SK-N-SH (cell line): ENCODE measurements at places on chromosomes 16 and 17. TPM values are rescaled to one million over a fixed set of nuclear protein-coding genes. Genes with fewer than 3 reads are reported as not detected.

ARHGAP44 gene
- polyA plus RNA-seq: 0.11 and 0.28 TPM in 2 replicates

CAPNS2 gene
- 0.13 and 0.24 TPM in 2 replicates for polyA plus RNA-seq

HSPB9 gene
- 0.03 and 0.05 TPM in 2 replicates for polyA plus RNA-seq

ABAT gene
- polyA plus RNA-seq: 4.7 and 7.3 TPM in 2 replicates

KRTAP9-2 gene
- not detected in 2 replicates for polyA plus RNA-seq

FOXC2 gene
- 0.37 and 1.3 TPM in 2 replicates for polyA plus RNA-seq

DNA sequence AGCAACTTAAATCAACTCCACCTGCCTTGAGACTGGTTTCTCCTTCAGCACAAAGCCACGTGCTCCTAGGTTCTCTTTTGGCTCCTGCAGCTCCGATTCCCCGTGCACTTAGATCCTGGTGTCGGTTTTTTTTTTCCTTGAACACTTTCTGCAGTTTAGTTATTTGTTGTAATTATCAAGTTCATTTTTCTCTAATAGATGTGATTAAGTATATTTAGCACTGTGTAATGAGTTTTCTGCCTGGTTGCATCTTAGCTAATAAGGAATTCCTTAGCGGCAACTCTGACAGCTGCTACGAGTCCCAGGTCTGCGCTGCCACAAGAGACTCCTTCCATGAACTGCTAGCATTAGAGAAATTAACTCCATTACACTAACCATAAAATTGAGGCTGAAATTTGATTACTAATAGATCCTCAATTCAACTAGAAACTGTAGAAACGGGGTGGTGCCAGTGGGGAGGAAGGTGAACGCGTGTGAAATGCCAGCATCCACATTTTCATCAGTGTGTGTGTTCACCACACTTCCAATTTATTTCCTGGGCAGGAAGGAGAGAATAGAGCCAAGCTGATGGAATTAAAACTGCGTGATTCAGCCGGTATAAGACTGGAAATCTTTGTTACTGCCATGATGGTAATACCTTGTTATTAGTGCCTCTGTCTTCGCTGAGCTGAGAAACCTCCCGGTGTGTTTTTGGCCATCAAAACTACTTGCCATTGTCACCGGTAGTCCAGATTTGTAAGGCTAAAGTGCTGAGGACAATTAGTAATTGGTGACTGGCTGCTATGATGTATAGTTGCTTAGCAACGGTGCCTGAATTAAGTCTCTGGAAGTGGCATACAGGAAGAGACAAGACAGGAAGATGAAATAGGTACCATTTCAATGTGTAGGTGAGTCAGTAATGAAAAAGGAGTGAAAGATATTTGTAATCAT lies 232.4 kb downstream of the IRX3 start:
- DNase-seq: no peak
- no peak overlapping the region for H3K4me3 ChIP-seq

DNA sequence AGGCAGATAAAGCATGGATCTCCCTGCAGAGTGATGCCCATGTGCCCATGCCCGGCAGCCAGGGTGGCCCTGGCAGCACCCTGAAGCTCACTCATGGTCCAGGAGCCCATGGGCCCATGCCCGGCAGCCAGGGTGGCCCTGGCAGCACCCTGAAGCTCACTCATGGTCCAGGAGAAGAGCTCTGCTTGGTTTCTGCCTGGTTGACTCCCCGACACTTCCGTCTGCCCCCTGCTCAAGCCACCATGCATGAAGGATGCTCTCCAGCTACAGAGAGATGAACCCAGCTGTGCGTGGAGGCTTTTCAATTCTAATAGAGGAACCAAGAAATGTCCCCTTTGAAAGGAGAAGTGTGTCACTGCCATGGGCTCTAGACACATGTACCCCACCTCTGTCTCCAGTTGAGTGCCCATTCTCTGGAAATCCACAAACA lies 8.7 kb downstream of the CCL17 start:
- DNase-seq: no peak
- no peak overlapping the region for H3K27ac ChIP-seq
- peaks cover 37% of the 10 kb centered on the region; the same call in 1 of the 2 replicates for H3K4me1 ChIP-seq
- no peaks in the 10 kb centered on the region for H3K36me3 ChIP-seq
- H3K27me3 ChIP-seq: no peaks in the 10 kb centered on the region
- H3K4me3 ChIP-seq: no peak overlapping the region

GRCh38 chr16:57711-58110 lies 4.1 kb downstream of the SNRNP25 start:
- H3K27me3 ChIP-seq: no peaks in the 10 kb centered on the region
- DNase-seq: no peak
- H3K27ac ChIP-seq: no peak overlapping the region
- no peak overlapping the region for H3K4me3 ChIP-seq

DNA sequence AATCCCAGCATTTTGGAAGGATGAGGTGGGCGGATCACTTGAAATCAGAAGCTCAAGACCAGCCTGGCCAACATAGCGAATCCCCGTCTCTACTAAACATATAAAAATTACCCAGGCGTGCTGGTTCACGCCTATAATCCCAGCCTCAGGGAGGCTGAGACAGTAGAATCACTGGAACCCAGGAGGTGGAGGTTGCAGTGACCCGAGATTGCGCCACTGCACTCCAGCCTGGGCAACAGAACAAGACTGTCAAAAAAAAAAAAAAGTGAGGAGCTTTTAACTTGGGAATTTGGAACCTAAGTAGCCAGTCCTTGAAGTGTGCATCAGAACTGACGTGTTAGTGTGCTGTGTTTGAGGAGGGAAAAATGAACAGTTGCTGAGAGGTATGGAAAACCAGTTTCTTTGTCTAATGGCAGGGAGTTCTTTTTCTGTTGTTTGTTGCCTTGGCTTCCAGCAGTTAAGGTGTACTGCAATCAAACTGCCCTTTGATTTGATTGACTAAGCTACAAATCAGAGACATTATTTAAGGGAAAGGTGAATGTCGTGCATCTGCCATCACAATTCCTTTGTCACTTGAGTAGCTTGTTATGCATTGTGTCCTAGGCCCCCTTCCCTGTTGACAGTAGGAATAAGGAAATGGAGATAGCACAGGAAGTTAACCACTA lies 8.6 kb upstream of the DUSP14 start:
- no peak overlapping the region for H3K27ac ChIP-seq
- no peaks in the 10 kb centered on the region for H3K27me3 ChIP-seq
- peaks cover 38% of the 10 kb centered on the region for H3K36me3 ChIP-seq
- peaks cover 8% of the 10 kb centered on the region for H3K4me1 ChIP-seq
- no peak for DNase-seq
- no peak overlapping the region for H3K4me3 ChIP-seq

DNA sequence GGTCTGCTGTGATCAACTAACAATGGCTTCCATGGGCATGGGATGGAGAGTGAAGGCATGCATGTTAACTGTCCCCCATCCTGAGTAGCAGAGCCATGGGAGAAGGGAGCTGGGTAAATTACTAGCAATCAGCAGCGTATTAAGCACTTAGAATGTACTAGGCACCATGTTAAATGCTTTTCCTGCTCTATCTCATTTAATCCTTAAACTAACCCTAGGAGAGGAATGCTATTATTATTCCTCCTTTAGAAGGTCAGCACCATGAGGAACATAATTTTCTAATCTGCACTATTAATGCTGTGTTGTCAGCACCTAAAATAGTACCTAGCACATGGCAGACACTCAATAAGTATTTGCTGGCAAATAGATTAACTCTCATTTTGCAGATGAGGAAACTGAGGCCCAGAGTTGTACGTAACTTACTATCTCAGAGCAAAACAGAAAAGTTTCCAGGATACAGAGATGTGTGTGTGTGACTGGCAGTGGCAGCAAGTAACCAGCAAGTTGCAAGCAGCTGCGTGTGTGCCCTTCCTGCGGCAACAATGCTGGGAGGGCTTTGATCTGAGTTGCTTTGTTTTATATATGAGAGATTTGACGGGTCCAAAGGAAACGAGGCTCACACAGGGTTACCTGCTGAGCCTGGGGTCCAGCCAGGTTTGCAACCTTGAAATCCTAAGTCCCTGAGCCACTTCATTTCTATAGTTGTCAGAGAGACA lies 6.5 kb upstream of the KLHL36 start:
- no peak overlapping the region for H3K4me3 ChIP-seq
- DNase-seq: no peak
- no peaks in the 10 kb centered on the region for H3K27me3 ChIP-seq
- H3K36me3 ChIP-seq: no peaks in the 10 kb centered on the region
- peaks cover 25% of the 10 kb centered on the region for H3K4me1 ChIP-seq

DNA sequence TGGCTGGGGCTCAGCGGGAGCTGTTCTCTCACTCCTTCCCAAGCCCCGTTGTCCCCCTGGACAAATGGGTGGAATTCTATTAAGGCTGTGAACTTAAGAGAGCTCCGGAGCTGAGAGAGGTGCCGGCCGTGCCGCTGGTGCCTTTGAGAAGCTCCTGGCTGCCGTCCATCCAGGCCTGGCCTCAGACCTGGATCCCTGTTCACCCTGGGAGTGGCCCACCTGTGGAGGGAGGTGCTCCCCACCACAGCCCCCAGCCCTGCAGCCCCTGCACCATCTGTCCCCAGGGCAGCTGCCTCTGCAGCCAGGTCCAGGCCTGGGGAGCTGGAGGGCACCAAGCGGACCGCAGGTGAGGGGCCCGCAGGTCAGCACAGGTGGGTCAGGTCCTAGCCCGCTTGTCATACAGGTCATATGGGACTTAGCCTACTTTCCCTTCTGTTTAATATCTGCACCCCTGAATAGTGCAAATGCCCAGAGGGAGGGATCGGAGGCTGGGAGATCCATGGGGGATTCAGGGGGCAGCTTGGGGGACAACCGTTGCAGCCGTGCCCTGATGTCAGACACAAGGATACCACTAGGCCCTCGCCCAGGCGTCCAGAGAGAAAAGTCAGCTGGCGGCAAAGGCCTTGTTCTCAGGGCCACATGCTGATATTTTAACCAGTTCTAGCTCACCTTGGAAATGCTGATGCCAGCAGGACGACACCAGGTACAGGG lies 15.2 kb upstream of the METRNL start:
- no peaks in the 10 kb centered on the region for H3K4me1 ChIP-seq
- no peak overlapping the region for H3K27ac ChIP-seq
- H3K4me3 ChIP-seq: no peak overlapping the region
- DNase-seq: peak; percentile 21

- no peak for DNase-seq
- H3K4me1 ChIP-seq: no peaks in the 10 kb centered on the region
- H3K36me3 ChIP-seq: no peaks in the 10 kb centered on the region
- H3K27me3 ChIP-seq: peaks cover 5% of the 10 kb centered on the region; the same call in 1 of the 2 replicates
- no peak overlapping the region for H3K27ac ChIP-seq
- H3K4me3 ChIP-seq: no peak overlapping the region
Measured at GRCh38 chr16:74817851-74818250, 43.2 kb upstream of the FA2H start.

DNA sequence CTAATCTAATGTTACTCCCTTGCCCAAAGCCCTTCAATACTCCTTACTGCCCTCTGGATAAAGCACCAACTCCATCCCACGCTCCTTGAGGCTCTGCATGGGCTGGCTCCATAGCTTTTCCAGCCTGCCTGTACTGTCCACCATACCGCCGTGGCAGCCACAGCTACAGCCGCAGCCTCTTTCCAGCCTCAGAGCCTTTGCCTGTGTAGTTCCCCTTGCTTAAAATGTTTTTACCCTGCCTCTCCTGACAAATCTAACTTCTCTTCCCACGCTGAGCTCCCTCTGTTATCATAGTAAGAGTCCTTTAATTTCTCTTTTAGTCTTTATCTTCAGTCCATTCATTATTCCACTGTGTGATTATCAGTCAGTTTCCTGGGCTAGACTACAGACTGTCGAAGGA lies 22.0 kb downstream of the TEX14 start:
- DNase-seq: no peak
- no peak overlapping the region for H3K4me3 ChIP-seq
- no peak overlapping the region for H3K27ac ChIP-seq
- no peaks in the 10 kb centered on the region for H3K4me1 ChIP-seq
- H3K27me3 ChIP-seq: no peaks in the 10 kb centered on the region

DNA sequence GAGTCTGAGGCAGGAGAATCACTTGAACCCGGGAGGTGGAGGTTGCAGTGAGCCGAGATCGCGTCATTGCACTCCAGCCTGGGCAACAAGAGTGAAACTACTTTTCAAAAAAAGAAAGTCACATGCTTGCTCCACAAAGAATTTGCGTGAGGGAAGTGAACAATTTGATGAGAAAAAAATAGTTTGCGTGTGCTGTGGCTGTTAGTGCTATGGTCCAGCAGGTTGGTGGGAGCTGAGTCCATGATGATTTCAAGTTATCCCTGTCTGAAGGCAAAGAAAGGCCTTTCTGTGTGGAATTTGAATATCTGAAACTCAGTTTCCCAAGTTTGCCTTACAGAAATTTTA lies 21.0 kb downstream of the PRCD start:
- H3K4me3 ChIP-seq: no peak overlapping the region
- peaks cover 30% of the 10 kb centered on the region for H3K4me1 ChIP-seq
- H3K36me3 ChIP-seq: peaks cover 42% of the 10 kb centered on the region
- peak overlapping the region; percentile 76; the same call in 1 of the 2 replicates for H3K27ac ChIP-seq
